Activated T-helper 1 cell treated with anti-CD3 and anti-CD28 coated beads, Interleukin-12 subunit alpha, Interleukin-12 subunit beta, Interleukin-2, Interleukin-4 antibody, amounts not matched to agents 30 ng/mL and 10 ng/mL and 1 ng/mL, durations not matched to agents 14 hours and 24 hours and 36 hours (primary cell): ENCODE measurements at places on chromosomes 5 and 9.
A peak's percentile ranks its signal among the peaks of the same experiment; 100 is the strongest.

- H3K27me3 ChIP-seq: no peaks in the 10 kb centered on the region
- no peak overlapping the region for H3K27ac ChIP-seq
- DNase-seq: no peak
- no peaks in the 10 kb centered on the region for H3K36me3 ChIP-seq
- H3K4me3 ChIP-seq: no peak overlapping the region
These were observed 71.6 kb upstream of the C6 start for GRCh38 chr5:41284938-41285337.

DNA sequence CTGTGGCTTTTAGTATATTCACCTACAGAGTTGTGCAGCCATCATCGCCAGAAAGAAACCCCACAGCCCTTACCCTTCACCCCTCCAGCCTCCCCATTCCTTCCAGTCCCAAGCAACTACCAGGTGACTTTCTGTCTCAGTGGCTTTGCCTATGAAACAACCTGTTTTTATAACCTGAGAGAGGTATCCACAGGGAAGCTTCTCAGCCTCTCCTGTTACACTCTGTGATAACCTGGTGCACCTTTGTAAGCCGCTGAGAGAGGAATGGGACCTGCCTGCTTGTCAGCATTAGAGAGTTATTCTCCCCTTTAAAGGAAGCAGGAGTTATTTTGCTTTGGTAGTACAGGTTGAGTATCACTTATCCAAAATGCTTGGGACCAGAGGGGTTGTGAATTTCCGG lies 93.6 kb downstream of the TRIO start:
- no peak for DNase-seq
- H3K4me3 ChIP-seq: no peak overlapping the region
- no peaks in the 10 kb centered on the region for H3K4me1 ChIP-seq
- H3K36me3 ChIP-seq: no peaks in the 10 kb centered on the region
- H3K27me3 ChIP-seq: peaks cover 11% of the 10 kb centered on the region

DNA sequence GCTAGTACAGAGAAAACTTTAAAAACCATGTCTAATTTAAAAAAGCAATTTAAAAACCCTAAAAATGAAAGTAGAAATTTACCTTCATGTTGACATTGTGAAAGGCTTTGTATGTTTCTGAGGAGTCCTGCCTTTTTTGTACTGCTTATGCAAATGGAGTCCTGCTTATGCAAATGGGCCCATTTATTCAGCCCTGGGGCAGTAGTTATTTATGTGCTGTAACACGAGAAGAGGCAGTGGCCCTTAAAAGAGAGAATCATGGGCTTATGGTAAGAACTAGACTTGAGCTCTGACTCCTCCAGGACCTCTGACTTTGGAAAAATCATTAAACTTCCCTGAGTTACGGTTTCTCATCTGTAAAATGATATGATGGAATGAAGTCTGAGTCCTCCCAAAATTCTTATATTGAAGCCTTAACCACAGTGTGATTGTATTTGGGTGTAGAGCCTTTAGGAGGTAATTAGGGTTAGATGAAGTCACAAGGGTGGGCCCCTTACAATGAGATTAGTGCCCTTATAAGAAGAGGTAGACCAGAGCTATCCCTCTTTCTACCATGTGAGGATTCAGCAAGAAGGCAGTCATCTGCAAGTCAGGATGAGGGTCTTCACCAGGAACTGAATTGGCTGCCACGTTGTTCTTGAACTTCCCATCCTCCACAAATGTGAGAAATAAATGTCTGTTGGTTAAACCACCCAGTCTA lies 447.8 kb upstream of the CD180 start:
- no peaks in the 10 kb centered on the region for H3K4me1 ChIP-seq
- DNase-seq: no peak
- no peak overlapping the region for H3K4me3 ChIP-seq
- H3K27ac ChIP-seq: no peak overlapping the region
- H3K27me3 ChIP-seq: no peaks in the 10 kb centered on the region
- H3K36me3 ChIP-seq: no peaks in the 10 kb centered on the region

DNA sequence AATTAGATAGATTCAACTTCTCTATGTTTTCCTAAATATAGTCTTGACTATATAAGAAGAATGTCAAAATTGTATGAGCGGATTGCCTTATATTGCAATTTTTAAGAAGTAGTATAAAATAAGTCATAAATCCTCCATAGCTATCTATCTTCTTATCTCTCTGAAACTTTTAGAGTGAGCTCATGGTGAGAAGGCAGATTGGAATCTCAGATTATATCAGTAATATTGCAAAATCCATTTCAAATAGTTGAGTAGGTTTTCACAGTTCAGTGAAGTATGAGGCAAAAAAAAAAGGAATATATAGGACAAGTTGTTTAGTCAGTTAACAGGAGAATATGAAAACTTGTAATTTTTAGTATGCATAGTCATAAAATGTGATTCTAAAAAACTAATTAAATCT lies 156.4 kb downstream of the FAM174A start:
- no peak overlapping the region for H3K4me3 ChIP-seq
- H3K4me1 ChIP-seq: peaks cover 4% of the 10 kb centered on the region
- DNase-seq: no peak
- H3K27ac ChIP-seq: no peak overlapping the region
- H3K36me3 ChIP-seq: no peaks in the 10 kb centered on the region
- H3K27me3 ChIP-seq: peaks cover 6% of the 10 kb centered on the region

- no peak for DNase-seq
- peaks cover 2% of the 10 kb centered on the region for H3K27me3 ChIP-seq
- peaks cover 2% of the 10 kb centered on the region for H3K36me3 ChIP-seq
These were observed 50.4 kb downstream of the SHOC1 start for GRCh38 chr9:111744363-111744762.

DNA sequence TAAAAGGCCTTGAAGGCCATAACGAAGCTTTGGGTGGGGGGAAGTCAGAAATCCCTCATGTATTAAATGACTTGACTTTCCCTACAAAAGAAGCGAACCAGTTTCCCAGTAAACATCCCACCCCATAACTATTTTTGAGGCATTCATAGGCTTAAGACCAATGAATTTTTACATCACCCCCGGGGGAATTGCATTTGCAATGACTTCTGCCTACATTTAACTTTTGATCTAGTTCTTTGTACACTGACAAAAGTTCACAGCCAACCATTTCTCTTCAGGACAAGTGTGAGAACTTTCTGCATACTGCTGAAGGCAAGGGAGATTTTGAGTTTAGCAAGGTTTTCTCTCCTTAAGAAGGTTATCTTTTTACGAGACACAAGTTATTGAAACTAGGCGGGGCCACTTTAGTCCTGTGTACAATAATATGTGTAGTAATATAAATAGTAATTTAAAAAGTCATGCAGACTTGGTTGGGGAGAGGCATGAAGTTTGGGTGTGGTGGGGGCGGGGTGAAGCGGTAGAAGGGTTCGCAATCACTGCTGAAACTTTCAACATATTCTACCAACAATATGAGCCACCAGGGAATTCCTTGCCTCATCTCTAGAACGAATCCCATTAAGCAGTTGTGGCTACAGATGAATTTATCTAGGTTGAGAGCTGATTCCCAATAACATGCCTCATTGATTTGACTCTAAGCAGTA lies 2.5 kb downstream of the TJP2 start:
- DNase-seq: no peak
- H3K4me3 ChIP-seq: peak overlapping the region; percentile 82
- peaks cover 11% of the 10 kb centered on the region for H3K27me3 ChIP-seq

DNA sequence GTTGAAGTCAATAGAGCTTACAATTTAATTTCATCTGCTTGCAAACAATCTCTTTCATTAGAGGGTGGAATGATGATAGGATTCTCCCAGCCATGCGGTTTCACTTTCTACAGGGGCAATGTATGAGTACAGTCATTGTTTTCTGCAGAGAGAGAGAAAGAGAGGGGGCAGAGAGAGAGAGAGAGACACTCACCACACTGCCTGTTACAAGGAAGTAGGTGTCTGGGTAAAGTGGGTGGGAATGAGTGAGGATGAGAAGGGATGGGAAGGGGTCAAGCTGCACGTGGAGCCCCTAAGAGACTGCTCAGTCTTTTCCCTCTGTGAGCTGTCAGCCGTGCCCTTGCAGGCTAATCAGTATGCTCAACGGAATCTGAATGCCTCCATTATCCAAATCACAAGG lies 454.3 kb downstream of the KDM4C start:
- peaks cover 29% of the 10 kb centered on the region for H3K4me1 ChIP-seq
- peaks cover 32% of the 10 kb centered on the region for H3K27me3 ChIP-seq
- no peak overlapping the region for H3K27ac ChIP-seq
- no peak overlapping the region for H3K4me3 ChIP-seq
- H3K36me3 ChIP-seq: peaks cover under 1% of the 10 kb centered on the region

DNA sequence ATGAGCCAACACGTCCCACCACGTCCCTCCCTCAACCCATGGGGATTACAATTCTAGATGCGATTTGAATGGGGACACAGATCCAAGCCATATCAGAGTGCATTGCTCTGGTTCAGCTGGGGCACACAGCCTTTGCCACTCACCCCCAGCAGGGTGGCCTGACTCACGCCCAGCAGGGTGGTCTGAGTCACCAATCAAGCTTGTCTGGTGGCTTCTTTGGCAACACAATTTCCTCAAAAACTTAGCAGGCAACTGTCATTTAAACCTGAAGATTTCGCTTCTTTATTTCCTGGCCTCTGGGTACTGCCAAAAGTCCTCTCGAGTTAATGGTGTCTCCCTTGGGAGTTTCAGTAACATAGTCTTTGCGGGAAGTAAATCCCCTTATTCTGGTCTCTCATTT lies 16.3 kb upstream of the SEMA5A start:
- no peak for DNase-seq
- no peaks in the 10 kb centered on the region for H3K27me3 ChIP-seq
- H3K27ac ChIP-seq: no peak overlapping the region
- no peaks in the 10 kb centered on the region for H3K4me1 ChIP-seq
- H3K4me3 ChIP-seq: no peak overlapping the region

DNA sequence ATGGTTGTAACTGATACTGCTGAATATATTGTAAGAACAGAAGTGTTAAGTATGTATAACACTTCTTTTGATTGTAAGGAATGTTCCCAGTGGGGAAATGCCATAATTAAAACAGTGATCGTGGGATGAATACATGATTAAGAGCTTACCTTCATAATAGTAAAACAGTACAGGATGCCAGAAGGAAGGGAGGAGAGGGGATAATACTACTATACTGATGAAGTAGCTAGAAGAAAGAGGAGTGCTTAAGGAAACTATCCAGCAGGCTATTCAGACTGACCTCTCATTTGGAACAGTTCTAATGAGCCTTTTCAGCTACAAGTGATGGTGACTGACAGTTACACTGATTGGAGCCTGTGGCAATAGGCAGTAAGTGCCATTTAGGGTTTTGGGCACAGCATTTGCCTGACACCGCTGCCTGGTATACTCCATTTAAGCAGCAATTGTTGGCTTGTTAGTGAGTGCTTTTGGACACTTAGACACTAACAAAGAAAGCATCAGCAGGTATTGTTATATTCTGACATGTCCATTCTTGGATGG lies 33.8 kb upstream of the KDM4C start:
- no peaks in the 10 kb centered on the region for H3K4me1 ChIP-seq
- H3K4me3 ChIP-seq: no peak overlapping the region
- no peaks in the 10 kb centered on the region for H3K36me3 ChIP-seq
- H3K27ac ChIP-seq: no peak overlapping the region

DNA sequence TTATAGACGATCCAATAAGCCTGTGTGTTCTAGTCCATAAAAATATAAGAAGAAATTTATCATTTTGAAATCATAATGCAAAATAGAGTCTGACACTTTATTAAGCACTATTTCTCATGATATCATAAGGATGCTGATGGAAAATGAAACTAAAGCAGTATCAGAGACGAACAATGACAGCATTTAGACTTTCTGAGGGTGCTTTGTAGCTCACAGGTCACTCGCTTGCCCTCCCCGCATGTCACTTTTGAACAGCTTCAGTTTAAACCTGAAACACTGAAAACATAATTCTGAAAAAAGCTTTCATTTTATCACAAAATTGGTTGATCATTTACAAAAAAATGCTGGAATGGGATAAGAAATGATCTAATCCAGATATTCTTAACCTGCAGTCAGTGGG lies 247.1 kb downstream of the EBF1 start:
- H3K27me3 ChIP-seq: peaks cover 2% of the 10 kb centered on the region
- DNase-seq: no peak
- H3K27ac ChIP-seq: no peak overlapping the region
- H3K4me1 ChIP-seq: peaks cover 13% of the 10 kb centered on the region
- peaks cover 2% of the 10 kb centered on the region for H3K36me3 ChIP-seq

DNA sequence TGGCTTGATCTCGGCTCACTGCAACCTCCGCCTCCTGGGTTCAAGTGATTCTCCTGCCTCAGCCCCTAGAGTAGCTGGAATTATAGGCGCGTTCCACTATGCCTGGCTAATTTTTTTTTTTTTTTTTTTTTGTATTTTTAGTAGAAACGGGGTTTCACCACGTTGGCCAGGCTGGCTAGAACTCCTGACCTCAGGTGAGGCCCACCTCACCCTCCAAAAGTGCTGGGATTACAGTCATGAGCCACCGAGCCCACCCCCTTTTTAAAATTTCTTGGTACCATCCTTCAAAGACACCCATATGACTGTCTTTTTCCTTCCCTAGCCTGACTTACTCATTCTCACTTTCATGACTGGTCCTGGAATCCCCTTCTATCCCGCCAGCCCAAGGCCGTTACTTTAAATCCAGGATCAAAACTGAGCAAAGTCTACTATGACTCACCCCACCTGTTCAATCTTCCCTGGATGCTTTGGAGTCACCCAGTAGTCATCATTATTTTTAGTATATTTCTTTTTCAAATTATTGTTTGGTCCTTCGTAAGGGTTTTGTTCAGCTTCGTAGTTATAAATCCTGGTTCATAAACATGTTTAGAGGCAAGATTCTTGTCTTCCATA lies 1.2 kb upstream of the TBCA start:
- H3K27me3 ChIP-seq: peaks cover 4% of the 10 kb centered on the region
- peak overlapping the region; percentile 55 for H3K4me3 ChIP-seq
- no peak for DNase-seq

DNA sequence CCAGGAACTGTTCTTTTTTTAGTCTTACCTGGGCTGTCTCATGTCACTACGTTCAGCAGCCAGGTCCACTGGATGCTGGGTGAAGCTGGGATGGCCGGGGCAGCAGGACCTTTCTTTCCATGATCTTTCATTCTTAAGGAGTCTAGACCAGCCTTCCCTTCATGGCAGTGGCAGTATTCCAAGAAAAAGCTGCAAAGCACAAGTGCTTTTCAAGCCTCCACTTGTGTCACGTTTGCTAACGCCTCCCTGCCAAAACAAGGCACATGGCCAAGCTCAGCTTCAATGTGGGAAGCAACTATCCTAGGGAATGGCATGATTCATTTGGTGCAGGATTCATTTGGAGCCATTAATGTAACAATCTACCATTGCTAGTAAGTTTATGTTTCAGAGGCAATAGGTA lies 94.8 kb downstream of the RCL1 start:
- H3K27ac ChIP-seq: no peak overlapping the region
- DNase-seq: no peak
- no peak overlapping the region for H3K4me3 ChIP-seq
- peaks cover 7% of the 10 kb centered on the region for H3K4me1 ChIP-seq
- no peaks in the 10 kb centered on the region for H3K27me3 ChIP-seq

DNA sequence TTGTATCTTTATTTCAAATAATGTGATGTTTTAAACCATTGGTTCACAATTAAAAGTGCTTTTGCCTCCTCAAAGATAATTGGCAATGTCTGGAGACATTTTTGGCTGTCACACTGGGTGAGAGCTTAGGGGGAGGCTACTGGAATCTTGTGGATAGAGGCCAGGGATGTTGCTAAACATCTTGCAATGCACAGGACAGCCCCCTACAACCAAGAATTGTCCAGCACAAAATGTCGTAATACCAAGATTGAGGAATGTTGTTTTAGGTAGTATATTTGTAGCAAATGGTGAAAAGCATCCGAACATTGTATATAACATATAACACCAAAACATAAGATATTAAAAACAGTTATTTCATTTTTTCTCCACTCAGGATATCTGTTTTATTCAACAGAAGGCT lies 99.8 kb downstream of the SLC44A1 start:
- no peak for DNase-seq
- peaks cover 1% of the 10 kb centered on the region for H3K36me3 ChIP-seq
- no peak overlapping the region for H3K4me3 ChIP-seq
- no peaks in the 10 kb centered on the region for H3K27me3 ChIP-seq
- H3K27ac ChIP-seq: no peak overlapping the region
- H3K4me1 ChIP-seq: peaks cover 23% of the 10 kb centered on the region
